Right cardiac atrium (tissue), 5 donors: ENCODE measurements at places on chromosomes 2 and 18. TPM values are rescaled to one million over a fixed set of nuclear protein-coding genes. Genes with fewer than 3 reads are reported as not detected.

Gene ATP6V1C2
- 0.09 TPM for total RNA-seq

Gene MOCOS
- total RNA-seq: 0.59 TPM

Gene CEBPZ
- 35.4 TPM for total RNA-seq

Gene IL18R1
- total RNA-seq: 2.7 TPM

Gene UBE2E3
- 51.4 TPM for total RNA-seq

Gene LAMA1
- total RNA-seq: not detected

Gene SCN2A
- 0.14 TPM for total RNA-seq

Gene TNFAIP6
- 4.0 TPM for total RNA-seq

Gene FAM228A
- 2.4 TPM for total RNA-seq

Gene SERPINB7
- total RNA-seq: not detected

GRCh38 chr2:15040429-15041084 lies 408.0 kb downstream of the LRATD1 start:
- DNase-seq: no peak

DNA sequence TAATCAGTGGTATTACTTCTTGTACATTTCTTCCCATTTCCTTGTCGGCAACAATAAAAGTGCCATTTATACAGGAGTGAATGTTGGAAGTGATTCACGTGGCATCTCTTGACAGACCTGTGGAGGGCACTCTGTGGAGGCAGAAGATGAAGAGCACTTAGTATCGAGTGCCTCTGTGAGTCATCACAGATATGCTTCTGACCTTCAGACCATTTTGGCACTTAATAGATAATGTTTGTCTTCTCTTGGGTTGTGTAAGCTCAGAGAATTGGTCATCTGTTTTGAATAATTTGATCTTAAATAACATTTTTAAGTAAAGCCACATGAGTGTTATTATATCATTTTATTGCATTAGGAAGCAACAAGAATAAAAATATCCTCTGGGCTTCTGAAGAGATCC lies 305.5 kb downstream of the PTPRM start:
- no peak for DNase-seq

- DNase-seq: no peak
Measured at GRCh38 chr2:119823734-119824334, 64.1 kb downstream of the PTPN4 start.

DNA sequence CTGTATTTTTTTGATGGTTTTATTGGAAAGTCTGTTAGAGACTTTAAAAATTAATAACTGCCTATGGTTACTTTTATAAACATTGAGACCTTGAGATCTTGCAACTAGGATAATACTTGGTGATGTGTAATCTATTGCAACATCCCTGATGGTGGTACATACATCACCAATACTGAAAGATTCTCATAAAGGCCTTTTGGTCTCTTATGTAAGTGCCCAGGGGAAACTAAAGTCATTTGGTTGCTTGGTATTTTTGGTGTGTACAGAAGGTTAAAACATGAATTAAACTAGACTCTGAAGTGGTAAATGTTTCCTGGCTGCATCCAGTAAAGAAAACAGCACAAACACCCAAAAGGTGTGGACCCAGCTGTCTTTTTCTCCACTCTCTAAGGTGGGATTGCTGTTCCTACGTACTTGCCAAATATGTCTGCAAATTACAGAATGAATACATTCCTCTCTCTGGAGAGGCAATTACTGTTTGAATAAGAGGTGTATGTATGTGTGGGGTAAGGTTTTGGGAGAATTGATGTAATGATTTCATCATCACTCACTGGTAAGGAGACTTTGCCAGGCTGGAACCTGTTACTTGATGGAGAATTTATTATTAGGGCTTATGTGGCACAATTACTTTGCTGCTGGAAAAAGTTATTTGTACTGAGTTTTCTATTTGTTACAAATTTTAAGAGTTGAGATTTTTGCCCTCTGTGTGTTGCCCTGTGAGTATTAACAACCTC lies 3.6 kb downstream of the B3GNT2 start:
- no peak for DNase-seq

- DNase-seq: no peak
Measured at GRCh38 chr2:25310709-25310964, 31.1 kb downstream of the DNMT3A start.

- no peak for DNase-seq
Measured at GRCh38 chr2:210839450-210839849, 283.1 kb downstream of the CPS1 start.

DNA sequence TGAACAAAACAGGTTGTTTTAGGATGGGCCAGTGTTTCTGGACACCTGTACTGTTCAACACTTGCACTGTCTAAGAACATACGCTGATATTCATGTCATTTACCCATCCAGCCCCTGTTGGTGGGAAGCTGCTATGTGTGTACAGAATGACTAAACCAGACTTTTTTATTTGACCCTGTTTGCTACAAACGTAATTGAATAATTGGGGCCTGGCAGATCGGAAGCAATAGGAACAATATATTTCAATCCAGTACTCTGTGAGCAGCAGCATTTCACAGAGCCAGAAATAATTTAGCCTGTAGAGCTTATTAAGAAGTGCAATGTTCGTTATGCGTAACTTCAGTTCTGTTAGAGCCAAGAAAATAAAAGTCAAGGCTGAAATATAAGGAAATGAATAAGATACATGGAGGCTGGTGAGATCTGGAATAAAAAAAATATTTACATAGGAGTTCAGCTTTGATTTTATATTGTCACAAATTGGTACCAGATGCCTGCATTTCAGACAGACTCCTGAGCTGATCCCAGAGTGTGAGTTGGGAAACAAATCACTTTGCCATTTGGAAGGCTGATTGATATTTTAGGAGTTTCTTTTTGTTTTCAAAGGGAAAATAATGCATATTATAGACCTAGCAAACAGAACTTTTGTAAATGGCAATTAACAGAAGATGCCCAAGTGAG lies 19.7 kb downstream of the CABLES1 start:
- DNase-seq: no peak

- DNase-seq: no peak
Measured at GRCh38 chr2:195535911-195536522, 121.0 kb upstream of the SLC39A10 start.

- no peak for DNase-seq
Measured at GRCh38 chr2:36698993-36699392, 2.5 kb downstream of the VIT start.

DNA sequence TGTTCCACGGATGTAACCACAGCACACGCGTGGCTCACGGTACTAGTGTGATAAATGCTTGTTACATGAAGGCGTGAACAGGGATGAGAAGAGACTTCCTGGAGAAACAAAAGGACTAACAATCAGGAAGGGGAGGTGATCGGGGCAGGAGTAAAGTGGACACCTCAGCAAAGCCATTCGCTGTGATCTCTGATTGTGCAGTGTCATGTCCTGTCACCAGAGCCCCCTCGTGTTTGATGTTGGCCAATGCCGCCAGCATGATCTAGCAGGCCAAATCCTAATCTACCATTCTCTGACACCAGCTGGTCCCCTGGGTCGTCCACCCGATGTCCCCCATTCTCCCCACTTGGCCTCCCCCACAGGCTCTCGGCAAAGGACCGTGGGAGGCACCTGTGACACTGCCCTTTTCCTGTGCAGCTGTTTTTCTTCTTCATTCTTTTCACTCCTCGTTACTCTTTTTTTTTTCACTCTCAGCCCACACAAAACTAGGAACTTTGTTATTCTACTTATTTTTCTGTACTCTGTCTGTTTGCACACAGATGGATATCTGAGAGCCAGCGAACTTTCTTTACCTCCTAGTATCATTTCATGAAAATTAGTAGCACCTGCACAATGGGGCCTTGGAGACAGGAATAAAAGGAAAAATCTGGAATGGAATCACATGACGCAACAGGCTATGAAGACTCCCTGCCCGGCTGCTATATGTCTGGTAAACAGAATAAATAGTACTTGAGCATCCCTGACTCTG lies 146.8 kb downstream of the TGIF1 start:
- DNase-seq: peak; percentile 59

GRCh38 chr2:206000776-206001175 lies 85.2 kb downstream of the INO80D start:
- no peak for DNase-seq

DNA sequence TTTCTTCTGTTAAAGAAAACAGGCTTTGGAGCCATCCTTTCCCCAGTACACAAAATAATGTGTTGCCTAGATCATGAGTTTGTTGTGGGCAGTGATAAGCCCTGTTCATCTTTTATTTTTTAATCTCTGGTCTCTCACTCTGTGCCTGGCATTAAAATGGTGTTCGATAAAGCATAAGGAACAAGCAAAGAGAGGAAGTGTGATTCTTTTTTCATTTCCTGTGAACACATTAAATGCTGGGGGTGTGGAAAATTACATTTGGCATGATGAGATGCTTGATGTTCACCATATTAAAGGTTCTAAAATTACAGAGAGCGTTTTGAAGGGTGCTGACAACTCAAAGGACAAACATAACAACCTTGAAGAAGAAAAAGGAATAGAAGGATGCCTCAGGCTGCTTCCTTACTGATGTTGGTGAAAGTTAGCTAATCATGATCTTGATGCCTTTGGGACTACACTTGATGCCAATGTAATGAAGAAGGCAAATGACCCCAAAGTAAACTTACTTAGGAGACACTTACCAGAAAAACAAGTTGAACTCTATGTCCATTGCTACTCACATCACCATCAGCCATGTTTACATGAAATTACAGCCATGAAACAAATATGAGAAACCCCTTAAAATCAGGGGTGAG lies 33.0 kb downstream of the TMEFF2 start:
- DNase-seq: no peak

DNA sequence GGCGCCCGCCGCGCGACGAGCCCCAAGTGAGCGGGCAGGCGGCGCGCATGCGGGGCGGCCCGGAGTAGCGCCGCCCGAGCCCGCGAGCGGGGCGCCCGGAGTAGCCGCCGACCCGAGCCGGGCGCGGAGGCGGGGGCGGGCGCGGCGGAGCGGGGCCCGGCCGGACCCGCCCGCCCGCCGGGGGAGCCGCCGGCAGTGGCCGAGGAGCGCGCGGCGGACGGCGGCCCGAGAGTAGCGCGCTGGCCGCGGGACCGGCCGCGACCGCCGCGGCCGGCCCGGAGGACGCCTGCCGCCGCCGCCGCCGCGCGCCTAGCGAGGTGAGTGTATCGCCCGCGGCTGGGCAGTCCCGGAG lies at the start of gene GALNT1:
Gene GALNT1 (plus strand): TSS at position 195 of the 352 bp plus-strand sequence. CDS start 72,923 bp downstream, outside the sequence.
- DNase-seq: no peak

- DNase-seq: no peak
Measured at GRCh38 chr2:217701622-217702021, 301.2 kb downstream of the TNS1 start.

DNA sequence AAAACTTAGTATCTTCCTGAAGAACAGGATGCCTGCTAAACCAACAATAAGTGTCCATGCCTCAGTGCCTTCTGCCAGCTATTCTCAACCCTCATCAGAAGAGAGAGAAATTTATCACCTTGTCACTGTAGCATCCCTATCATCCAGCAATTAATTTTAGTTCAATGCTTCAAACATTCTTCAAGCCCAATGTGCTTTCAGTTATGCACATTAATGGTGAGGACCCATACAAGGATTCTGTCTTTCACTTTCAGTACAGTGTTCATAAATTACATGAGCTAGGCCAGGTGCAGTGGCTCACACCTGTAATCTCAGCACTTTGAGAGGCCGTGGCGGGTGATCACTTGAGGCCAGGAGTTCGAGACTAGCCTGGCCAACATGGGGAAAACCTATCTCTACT lies 47.0 kb upstream of the MSH6 start:
- no peak for DNase-seq

GRCh38 chr2:217392930-217393584 lies 533.2 kb upstream of the TNP1 start:
- DNase-seq: no peak
